ENCODE measurements at places on chromosomes 12 and 14.

GRCh38 chr12:127304751-127305725 is 961.9 kb upstream of the TMEM132C start:
- no peak for DNase-seq

GRCh38 chr12:89347325-89347829 is 4.9 kb downstream of the DUSP6 start:
- no peak for DNase-seq

GRCh38 chr12:82942991-82943401 is 256.3 kb downstream of the TMTC2 start:
- no peak for DNase-seq

GRCh38 chr12:66713984-66714383 is 35.1 kb upstream of the GRIP1 start:
- no peak for DNase-seq

DNA sequence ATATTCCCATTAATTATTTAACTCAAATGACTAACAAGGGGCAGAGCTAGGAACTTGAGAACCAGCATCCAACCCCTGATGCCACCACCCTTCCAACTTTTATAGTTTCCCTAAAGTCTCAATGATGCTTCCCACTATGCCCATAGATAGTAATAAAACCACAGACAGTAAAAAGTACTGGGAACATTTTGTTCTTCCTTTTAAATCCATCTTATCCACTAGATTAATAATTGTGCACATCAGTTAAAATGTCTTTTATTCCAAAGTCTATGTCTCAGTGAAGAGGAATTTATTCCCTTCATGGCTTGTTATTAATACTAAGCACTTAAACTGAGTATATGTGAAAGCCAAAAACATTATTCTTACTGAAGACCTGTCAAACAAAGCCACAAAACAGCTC is 45.8 kb downstream of the SINHCAF start:
- DNase-seq, result no peak

DNA sequence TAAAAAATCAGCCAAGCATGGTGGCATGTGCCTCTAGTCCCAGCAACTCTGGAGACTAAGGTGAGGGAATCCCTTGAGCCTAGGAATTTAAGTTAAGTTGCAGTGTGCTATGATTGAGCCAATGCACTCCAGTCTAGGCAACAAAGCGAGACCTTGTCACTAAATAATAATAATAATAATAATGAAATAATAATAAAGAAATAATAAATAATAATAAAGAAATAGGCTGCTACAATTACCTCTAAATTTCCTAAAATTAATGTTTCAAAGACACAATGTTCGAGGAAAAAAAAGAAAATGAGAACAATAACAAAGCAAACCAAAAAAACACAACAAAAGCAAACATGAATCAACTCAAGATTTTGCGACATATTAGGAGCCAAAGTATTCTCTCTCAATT is 29.7 kb downstream of the RALGAPA1 start:
- DNase-seq, result no peak

GRCh38 chr12:754851-755562 is 2.6 kb downstream of the WNK1 start:
- no peak for DNase-seq

DNA sequence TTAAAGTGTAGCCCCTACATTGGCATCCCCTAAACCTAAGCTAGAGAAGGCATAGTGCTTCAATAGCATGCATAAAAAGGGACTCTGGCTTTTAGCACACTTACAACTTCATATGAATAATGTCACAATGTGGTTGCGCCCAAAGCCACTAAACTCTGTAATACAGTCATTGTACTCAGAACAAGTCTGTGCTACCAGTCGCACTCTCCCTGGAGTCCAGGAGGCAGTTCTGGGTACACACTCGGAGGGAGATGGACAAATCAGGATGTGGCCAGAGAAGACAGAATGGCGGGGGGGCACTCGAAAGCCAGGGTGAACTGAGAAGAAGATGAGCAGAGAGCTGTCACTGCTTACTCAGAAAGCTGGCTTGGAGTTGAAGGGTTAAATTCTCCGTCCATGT is 10.6 kb downstream of the SAMD4A start:
- DNase-seq, result no peak

- no peak for DNase-seq
These were observed 41.1 kb upstream of the CLMN start for GRCh38 chr14:95360828-95361227.

GRCh38 chr14:52348776-52349175 is 34.7 kb downstream of the PTGER2 start:
- no peak for DNase-seq

GRCh38 chr12:39620659-39621658 is 1.4 kb upstream of the ABCD2 start:
- DNase-seq, result no peak

DNA sequence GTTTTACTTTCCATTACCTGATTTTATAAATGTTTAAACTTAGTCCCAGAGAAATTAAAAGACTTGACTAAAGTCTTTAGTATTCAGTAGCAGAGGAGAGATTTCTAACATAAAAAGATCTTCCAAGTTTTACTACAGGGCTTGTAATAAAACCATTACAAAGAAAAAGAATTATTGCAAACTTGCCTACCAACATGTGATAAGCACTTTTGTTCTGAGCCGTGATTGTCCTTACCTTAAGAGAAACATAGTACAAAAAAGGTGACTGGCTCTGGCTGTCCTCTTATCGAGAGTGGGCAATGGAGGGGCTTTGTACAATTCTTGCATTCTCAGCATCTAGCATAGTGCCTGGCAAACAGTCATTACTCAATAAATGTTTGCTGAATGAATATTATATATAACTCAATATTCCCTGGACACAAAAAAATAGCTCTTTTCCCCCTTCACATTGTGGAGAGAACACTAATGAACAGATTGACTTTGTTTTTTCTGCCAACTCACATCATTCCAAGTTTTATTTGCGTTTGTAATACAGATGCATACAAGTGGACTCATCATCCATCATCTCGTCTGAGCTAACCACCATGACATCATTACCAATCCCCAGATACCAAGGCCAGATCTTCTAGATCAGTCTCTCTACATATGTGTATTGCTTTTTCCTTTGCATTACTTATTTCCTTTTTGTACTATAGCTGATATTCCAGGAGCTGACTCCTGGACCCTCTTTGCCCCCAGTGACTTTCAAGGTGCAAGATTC is 192.8 kb upstream of the EEA1 start:
- no peak for DNase-seq

- no peak for DNase-seq
These were observed 90.3 kb downstream of the RPS6KA5 start for GRCh38 chr14:90970167-90970600.
